GM23248 (cell line): ENCODE measurements at places on chromosomes 7 and 10. TPM values are rescaled to one million over a fixed set of nuclear protein-coding genes. Genes with fewer than 3 reads are reported as not detected.
A peak's percentile ranks its signal among the peaks of the same experiment; 100 is the strongest.

DNA sequence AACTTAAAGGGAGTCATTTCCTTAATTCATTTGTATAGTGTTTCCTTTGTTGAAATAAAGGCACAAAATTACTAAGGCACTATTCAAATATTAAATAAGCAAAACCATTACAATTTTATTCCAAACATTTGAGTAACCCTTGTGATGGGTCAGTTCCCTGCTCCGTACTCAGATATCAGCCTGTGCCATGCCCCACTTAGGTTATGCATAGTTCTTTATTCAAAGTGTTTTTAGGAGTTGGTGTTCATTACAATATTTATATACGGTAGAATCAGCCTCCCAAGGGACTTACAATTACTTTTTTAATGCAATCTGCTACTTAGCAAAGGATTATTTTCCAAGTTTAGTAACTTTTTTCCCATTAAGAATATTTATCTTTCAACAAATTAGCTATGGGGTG, 119.3 kb upstream of the SEMA3D start:
- H3K27ac ChIP-seq, result no peak overlapping the region
- H3K36me3 ChIP-seq, result no peaks in the 10 kb centered on the region
- no peaks in the 10 kb centered on the region for H3K4me1 ChIP-seq
- no peak for DNase-seq
- H3K27me3 ChIP-seq, result no peaks in the 10 kb centered on the region

DNA sequence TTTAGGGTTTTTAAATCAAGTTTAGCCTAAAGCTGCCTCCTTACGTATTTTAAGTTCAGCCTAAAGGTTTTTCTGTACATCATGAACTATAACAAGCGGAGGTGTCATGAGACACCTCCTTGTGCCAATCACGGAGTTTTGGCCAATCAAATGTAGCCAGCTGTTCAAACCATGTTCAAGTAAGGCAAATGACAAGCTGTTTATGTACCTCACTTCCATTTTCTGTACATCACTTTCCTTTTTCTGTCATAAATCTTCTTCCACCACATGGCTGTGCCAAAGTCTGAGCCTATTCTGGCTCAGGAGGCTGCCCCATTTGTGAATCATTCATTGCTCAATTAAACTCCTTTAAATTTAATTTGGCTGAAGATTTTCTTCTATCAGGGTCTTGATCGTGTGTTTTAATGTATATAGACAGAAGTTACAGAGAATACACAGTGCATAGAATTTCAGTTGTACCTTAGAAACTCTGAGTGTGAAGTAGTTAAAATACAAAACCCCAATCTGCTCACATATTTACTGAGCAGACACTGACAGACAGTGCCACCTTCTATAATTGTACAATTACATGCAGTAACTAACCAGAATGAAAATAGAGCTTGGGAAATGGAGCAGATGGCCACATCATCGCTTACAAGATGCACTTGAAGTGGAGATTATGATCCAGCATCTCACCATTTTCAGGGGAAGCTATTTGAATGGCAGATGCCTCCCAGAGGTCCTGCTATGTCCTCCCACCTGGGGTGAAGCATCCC, 76.9 kb upstream of the LANCL2 start:
- H3K36me3 ChIP-seq, result no peaks in the 10 kb centered on the region
- H3K4me3 ChIP-seq, result no peak overlapping the region
- H3K27me3 ChIP-seq, result peaks cover 59% of the 10 kb centered on the region
- no peak overlapping the region for H3K27ac ChIP-seq
- H3K4me1 ChIP-seq, result no peaks in the 10 kb centered on the region
- peak; percentile 43 for DNase-seq

GRCh38 chr7:67955061-67955460, 958.4 kb downstream of the TYW1 start:
- no peak overlapping the region for H3K27ac ChIP-seq
- H3K4me3 ChIP-seq, result no peak overlapping the region
- no peaks in the 10 kb centered on the region for H3K4me1 ChIP-seq
- no peak for DNase-seq

The CRHR2 gene
- polyA plus RNA-seq, result 0.05 TPM in 1 of 2 replicates, not detected in the other

GRCh38 chr7:2978408-2978807, 65.3 kb downstream of the CARD11 start:
- H3K4me3 ChIP-seq, result no peak overlapping the region
- no peaks in the 10 kb centered on the region; the same call in 1 of the 2 replicates for H3K27me3 ChIP-seq
- no peaks in the 10 kb centered on the region for H3K4me1 ChIP-seq
- no peak for DNase-seq
- H3K36me3 ChIP-seq, result no peaks in the 10 kb centered on the region

DNA sequence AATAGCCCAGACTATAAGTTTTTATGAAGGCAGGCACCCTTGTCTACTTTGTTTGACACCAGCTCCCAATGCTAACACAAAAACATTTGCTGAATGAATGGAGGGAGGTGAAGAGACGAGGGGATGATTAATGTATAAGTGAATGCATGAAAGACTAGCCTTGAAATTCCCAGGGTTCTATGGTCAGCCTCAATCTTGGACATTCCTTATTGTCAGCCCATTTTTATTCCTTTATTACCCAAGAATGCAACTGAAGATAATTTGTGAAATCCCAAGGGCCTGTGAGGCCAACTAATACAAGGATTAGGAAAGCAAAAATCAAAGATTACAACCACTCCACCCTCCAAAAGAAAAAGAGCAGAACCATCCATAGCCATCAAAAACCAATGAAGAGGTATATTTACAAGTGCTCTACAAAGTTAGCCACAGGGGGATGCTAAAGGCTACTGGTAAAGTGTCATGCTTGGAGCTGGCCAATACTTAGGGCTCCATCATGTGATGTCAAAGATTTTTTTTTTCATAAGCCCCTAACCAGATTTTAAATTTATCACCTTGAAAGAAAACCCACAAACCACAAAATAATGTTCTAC, 40.0 kb upstream of the ASAH2 start:
- no peaks in the 10 kb centered on the region for H3K27me3 ChIP-seq
- no peak overlapping the region for H3K27ac ChIP-seq

The AGR2 gene
- polyA plus RNA-seq, result not detected in 2 replicates

DNA sequence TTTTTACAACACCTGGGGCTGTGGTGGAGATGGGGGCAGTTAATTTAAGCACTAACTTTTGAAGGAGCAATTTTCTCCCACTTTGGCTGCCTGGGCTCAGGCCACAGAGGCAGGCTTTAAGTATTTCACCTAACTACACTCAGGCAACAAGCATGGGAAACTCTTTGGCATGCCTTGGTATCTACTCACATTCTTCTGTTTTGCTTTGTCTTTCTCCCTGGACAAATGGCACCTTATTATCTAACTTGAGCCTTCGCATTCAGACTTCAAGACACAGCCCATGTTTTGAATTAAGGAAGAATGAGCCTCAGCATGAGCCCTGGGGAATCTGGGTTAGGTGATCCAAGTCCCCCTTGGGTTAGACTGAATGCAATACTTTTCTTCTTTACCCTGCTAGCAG, 31.8 kb upstream of the BMPER start:
- H3K27me3 ChIP-seq, result no peaks in the 10 kb centered on the region
- peak; percentile 56 for DNase-seq
- peak overlapping the region; percentile 87 for H3K27ac ChIP-seq
- no peaks in the 10 kb centered on the region for H3K36me3 ChIP-seq
- H3K4me1 ChIP-seq, result peaks cover 55% of the 10 kb centered on the region

DNA sequence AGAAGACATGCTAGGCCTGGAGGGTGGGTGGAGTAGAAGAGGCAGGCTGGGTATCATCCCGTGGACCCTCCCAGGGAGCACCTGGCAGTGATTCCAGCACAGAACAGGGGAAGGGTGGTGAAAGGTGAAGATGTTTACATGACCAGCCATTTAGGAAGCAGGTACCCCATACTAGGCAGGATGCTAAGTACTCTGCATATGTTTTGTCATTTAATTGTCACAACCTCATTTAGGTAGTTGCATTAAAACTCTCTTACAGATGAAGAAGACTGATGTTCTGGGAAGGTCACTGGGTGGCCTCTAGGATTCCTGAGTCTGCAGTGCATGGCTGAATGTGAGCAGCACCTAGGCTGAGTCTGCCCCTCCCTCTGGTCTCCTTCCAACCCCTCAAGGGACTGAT, 15.2 kb downstream of the ITPRIP start:
- no peaks in the 10 kb centered on the region for H3K27me3 ChIP-seq
- peaks cover 5% of the 10 kb centered on the region; the same call in 1 of the 2 replicates for H3K36me3 ChIP-seq
- no peak for DNase-seq
- peaks cover 26% of the 10 kb centered on the region for H3K4me1 ChIP-seq
- no peak overlapping the region for H3K27ac ChIP-seq

- no peak overlapping the region for H3K27ac ChIP-seq
- H3K4me1 ChIP-seq, result no peaks in the 10 kb centered on the region
- no peak for DNase-seq
- no peak overlapping the region for H3K4me3 ChIP-seq
Observed at GRCh38 chr10:122532601-122533296, 27.8 kb upstream of the DMBT1 start.

DNA sequence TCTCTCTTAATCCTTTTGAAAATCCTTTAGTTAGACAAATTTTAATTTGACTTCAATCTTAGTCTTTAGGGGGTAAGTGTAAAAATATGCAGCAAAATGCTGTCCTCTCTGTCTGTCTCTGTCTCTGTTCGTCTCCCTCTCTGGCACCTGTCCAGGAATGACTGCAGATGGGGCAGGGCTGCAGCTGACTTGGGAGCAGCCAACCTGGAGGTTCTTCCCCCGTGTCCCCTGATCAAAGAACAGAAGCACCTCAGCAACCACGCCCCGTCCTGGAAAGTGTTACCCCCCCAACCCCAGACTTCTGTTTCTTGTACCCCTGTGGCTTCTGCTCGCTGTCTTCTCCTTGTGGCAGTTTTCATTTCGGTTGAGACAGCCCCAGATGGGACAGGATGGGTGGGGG, 141.6 kb upstream of the NPS start:
- H3K36me3 ChIP-seq, result 0 out of 2 replicates have a peak, but pooled peaks cover 8% of the 10 kb centered on the region
- no peak overlapping the region for H3K27ac ChIP-seq
- H3K4me3 ChIP-seq, result no peak overlapping the region
- no peaks in the 10 kb centered on the region for H3K27me3 ChIP-seq
- peaks cover 11% of the 10 kb centered on the region for H3K4me1 ChIP-seq

The CALCR gene
- polyA plus RNA-seq, result not detected in 2 replicates

GRCh38 chr10:101972761-101973160, 83.2 kb downstream of the ARMH3 start:
- no peak overlapping the region for H3K27ac ChIP-seq
- H3K27me3 ChIP-seq, result no peaks in the 10 kb centered on the region
- peaks cover 16% of the 10 kb centered on the region for H3K4me1 ChIP-seq
- DNase-seq, result no peak

The ACTR3C gene
- polyA plus RNA-seq, result not detected in 2 replicates

GRCh38 chr10:44949915-44950314, 9.7 kb upstream of the RASSF4 start:
- no peaks in the 10 kb centered on the region for H3K27me3 ChIP-seq
- H3K36me3 ChIP-seq, result no peaks in the 10 kb centered on the region
- DNase-seq, result no peak
- H3K4me3 ChIP-seq, result no peak overlapping the region

GRCh38 chr10:28914701-28915100, 237.4 kb downstream of the BAMBI start:
- H3K27ac ChIP-seq, result no peak overlapping the region
- H3K27me3 ChIP-seq, result no peaks in the 10 kb centered on the region
- H3K4me3 ChIP-seq, result no peak overlapping the region
- H3K36me3 ChIP-seq, result no peaks in the 10 kb centered on the region
- no peaks in the 10 kb centered on the region; the same call in 1 of the 2 replicates for H3K4me1 ChIP-seq

GRCh38 chr10:69489506-69490090, 38.3 kb downstream of the TSPAN15 start:
- no peaks in the 10 kb centered on the region for H3K4me1 ChIP-seq
- H3K27ac ChIP-seq, result no peak overlapping the region
- no peak overlapping the region for H3K4me3 ChIP-seq
- DNase-seq, result no peak
- H3K36me3 ChIP-seq, result no peaks in the 10 kb centered on the region
